ENCODE measurements at places on chromosomes 1 and 21.
A peak's percentile ranks its signal among the peaks of the same experiment; 100 is the strongest.

- DNase-seq: no peak
These were observed 73.8 kb downstream of the BCAR3 start for GRCh38 chr1:93607814-93608186.

DNA sequence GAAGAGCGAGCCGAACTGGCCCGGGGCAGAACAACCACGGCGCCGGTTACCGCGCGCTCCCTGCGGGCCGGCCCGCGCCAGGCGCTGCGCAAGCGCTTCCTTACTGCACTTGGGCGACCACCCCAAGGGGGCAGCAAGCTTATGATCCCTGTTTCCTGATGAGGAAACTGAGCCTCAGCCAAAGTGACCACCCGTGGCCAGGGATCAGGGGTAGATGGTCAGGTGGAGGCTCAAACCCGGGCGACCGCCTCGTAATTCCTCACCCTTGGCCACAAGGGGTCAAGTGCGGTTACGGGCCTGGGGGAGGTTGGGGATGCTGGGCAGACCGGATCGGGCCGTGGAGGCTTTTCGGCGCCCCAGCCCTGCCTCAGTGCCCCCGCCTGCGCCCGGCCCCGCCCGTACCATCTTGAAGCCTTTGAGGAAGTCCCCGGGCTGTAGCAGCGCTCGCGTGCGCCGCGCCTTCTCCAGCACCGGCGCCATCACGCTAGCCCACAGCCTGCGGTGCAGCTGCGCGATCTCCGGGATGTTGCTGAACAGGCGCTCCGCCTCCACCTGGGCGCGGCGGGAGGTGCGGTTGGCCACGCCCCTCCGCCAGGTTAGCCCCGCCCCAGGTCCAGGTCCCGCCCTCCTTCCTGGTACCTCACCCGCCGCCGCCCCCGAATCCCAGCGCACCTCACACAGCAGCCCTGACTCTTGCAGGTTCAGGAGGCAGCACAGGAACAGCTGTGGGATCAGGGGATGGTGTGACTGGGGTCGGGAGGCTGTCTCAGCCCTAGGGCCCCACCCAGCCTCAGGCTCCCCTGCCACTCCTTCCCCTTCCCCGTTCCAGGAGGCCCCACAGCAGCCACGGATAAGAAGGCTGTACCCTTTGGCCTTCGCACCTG is 5.4 kb upstream of the TNFRSF25 start:
- DNase-seq: no peak

GRCh38 chr1:216822480-216822879 is 99.3 kb upstream of the ESRRG start:
- no peak for DNase-seq

DNA sequence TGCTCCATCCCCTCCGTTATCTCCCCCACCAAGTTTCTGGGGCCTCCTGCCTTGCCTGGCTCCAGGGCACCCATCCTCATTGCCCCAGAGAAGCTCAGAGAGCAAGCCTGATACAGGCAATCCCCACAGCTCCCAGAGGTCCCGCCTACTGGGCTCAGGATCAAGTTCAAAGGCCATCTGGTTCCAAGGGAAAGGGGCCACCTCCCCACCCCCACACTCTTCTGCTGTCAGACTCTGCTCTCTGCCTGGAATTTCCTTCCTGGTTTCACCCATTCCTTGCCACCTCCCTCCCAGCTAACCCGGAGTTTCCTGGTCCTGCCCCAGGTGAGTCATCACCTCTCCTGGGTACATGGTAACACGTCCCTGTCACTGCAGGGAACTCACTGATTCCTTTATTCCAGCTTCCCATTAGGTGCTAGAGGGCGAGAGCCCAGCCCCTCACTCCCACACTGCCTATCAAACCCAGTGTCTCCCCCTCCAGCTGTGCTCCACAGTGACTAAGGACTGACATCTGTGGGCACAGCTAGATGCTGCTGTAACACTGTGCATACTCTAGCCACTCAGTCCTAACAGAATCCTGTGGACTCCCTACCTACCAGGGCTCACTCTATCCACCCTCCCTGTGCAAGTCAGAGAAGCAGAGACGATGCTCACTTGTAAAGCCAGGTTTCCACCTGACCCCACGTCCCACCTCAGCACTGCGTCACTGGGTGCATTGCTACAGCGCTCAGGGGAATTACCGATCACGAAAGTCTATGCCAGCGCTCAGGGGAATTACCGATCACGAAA is 21.8 kb downstream of the RSPH1 start:
- no peak for DNase-seq

GRCh38 chr1:29124366-29125236 is 898 bp upstream of the TMEM200B start:
- DNase-seq: peak; percentile 33

DNA sequence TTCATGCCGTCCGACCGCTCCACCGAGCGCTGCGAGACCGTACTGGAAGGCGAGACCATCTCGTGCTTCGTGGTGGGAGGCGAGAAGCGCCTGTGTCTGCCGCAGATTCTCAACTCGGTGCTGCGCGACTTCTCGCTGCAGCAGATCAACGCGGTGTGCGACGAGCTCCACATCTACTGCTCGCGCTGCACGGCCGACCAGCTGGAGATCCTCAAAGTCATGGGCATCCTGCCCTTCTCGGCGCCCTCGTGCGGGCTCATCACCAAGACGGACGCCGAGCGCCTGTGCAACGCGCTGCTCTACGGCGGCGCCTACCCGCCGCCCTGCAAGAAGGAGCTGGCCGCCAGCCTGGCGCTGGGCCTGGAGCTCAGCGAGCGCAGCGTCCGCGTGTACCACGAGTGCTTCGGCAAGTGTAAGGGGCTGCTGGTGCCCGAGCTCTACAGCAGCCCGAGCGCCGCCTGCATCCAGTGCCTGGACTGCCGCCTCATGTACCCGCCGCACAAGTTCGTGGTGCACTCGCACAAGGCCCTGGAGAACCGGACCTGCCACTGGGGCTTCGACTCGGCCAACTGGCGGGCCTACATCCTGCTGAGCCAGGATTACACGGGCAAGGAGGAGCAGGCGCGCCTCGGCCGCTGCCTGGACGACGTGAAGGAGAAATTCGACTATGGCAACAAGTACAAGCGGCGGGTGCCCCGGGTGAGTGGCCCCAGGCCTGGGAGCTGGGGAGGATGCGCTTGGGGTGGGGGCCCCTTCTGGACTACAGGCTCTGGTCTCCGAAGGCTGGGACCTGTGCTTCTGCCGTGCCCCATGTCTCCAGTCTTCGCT is 1.1 kb downstream of the SKI start:
- peak; percentile 40 for DNase-seq
